Right renal pelvis (tissue), 4 donors: ENCODE measurements at places on chromosomes 2 and 18. TPM values are rescaled to one million over a fixed set of nuclear protein-coding genes. Genes with fewer than 3 reads are reported as not detected.

CNTNAP5 gene
- polyA plus RNA-seq = 0.19 TPM

CCDC148 gene
- polyA plus RNA-seq = 7.2 TPM

SERPINB13 gene
- not detected for polyA plus RNA-seq

DNA sequence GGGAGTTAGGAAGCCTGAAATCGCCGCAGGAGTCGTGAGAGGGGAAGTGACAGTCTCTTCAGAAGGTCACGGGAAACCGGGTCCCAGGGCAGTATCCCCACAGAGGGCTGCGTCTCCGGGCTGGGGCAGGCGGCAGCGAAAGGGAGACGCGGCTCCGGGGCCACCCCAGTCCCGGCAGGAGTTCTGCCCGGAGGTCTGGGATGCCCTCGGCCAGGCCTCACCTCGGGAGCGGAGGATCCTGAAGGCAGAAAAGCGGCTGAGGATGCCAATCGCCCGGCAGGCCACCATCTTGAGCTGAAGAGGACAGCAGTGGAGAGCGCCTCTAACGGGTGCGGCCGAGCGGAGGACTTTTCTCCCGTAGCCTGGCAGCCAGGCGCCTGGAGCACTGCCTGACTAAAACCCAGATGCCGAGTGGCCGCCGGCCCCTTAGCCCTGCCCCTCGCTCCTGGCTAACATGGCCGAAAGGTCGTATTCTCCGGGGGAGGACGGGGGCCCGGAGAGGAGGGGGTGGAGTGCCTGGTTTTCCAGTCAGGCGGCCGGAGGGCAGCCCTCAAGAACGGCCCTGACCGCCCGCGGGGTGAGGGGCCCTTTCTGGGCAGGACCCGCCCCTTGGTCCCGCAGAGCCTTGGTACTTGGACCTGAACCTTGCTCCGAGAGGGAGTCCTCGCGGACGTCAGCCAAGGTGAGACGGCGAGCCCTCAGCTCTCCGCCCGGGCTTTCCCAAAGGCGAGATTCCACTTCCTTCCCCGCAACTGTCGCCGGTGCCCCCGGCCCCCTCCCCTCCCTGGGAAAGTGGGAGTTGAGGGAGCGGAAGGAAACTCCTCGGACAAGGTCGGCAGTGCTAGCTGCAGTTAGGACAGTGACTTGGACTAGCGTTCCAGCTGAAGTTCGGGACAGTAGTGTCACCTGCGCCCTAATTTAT is at the start of the genes HADHA and HADHB:
TSS of gene HADHA (minus strand) at position 324 of the 922 bp plus-strand sequence. CDS start at position 288, 36 bp downstream.
TSS of gene HADHB (plus strand) at position 631 of the 922 bp plus-strand sequence. CDS start 9,316 bp downstream, outside the sequence.
- peak; percentile 84 for DNase-seq

DNA sequence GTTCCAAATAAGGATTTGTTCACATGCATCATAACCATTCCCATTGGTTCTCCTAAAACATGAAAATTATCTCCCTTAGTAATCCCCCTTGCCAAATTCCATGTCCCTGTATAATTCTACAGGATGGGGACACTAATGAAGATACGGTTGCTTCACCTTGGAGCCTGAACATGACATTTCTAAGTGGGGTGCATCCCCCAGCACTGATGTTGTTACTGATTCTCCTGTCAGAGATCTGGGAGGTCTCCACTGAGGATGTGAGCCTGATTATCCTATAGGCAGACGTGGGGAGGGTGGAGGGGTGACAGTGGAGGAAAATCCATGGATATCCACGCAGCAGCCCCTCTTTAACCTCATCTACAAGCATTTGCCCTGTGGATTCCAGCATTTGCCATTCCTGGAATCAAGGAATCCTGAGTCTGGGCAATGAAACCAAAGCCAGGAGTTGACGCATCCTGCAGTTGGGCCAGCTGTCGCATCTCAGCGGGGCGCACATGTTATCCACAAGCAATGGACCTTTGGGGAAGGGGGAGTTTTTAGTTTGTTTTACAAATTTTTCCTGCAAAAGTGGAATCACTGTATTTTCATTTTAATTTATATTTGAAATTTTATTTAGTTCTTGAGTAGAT is 57.3 kb downstream of the HK2 start:
- DNase-seq = no peak

- no peak for DNase-seq
Observed at GRCh38 chr2:98948956-98949739, 13.1 kb upstream of the CRACDL start.

- peak; percentile 8 for DNase-seq
Observed at GRCh38 chr2:226031647-226032501, 632.4 kb downstream of the NYAP2 start.

- no peak for DNase-seq
Observed at GRCh38 chr2:240520130-240520973, 37.4 kb downstream of the ANKMY1 start.

GRCh38 chr2:68774569-68775271 is 40.1 kb downstream of the ARHGAP25 start:
- DNase-seq = peak; percentile 47

- no peak for DNase-seq
Observed at GRCh38 chr2:178946494-178946893, 103.4 kb downstream of the CCDC141 start.

DNA sequence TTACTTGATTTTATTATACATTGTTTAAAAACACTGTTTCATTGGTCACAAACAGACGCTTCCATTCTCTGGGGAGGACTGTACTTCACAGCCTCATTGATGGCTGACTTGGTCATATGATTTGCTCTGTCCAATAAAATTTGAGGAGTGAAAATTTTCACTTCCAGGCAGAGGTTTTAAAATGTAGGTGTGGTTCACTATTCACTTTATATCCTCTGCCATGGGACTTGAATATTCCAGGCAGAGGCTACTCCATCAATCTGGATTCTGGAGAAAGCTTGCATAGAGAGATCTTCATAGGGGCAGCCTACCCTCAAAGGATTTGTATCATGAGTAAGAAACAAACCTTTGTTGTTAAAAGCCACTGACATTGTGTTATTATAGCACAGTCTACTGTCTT is 56.7 kb downstream of the LDAH start:
- no peak for DNase-seq

- no peak for DNase-seq
Observed at GRCh38 chr2:226792155-226792881, 7.3 kb downstream of the IRS1 start.
